ENCODE measurements at places on chromosomes 3 and 15. TPM values are rescaled to one million over a fixed set of nuclear protein-coding genes. Genes with fewer than 3 reads are reported as not detected.

The MGLL gene
- polyA plus RNA-seq = 14.0 TPM

The CSTA gene
- polyA plus RNA-seq = 37.9 TPM

The CD86 gene
- polyA plus RNA-seq = 8.7 TPM

The CFAP20DC gene
- polyA plus RNA-seq = 2.4 TPM

The PPP1R14D gene
- polyA plus RNA-seq = not detected

The GXYLT2 gene
- 9.4 TPM for polyA plus RNA-seq

The ETFA gene
- polyA plus RNA-seq = 46.7 TPM

The PARP15 gene
- 0.24 TPM for polyA plus RNA-seq

The CPNE9 gene
- not detected for polyA plus RNA-seq

The SIDT1 gene
- 1.3 TPM for polyA plus RNA-seq

The SCN11A gene
- polyA plus RNA-seq = 0.04 TPM

The HCLS1 gene
- polyA plus RNA-seq = 11.6 TPM

The PLS1 gene
- polyA plus RNA-seq = 6.4 TPM

Measured in ovary (tissue), 10 donors.